Fibroblast of the aortic adventitia (primary cell): ENCODE measurements at places on chromosomes 6 and 20. TPM values are rescaled to one million over a fixed set of nuclear protein-coding genes. Genes with fewer than 3 reads are reported as not detected.

Gene AKAP12
- 196 and 349 TPM in 2 replicates for total RNA-seq

Gene SLC22A1
- 0.09 and 5.8 TPM in 2 replicates for total RNA-seq

Gene BACH2
- total RNA-seq, result 0.27 and 0.65 TPM in 2 replicates

Gene ADGRF5
- under 0.01 and 15.9 TPM in 2 replicates for total RNA-seq

Gene VSX1
- total RNA-seq, result not detected in 2 replicates

Gene ERVFRD-1
- total RNA-seq, result not detected in 2 replicates

Gene HUS1B
- total RNA-seq, result 0.45 and 0.65 TPM in 2 replicates

Gene KCNK15
- total RNA-seq, result 4.2 and 8.5 TPM in 2 replicates

Gene CST7
- total RNA-seq, result not detected in 2 replicates

Gene ZC2HC1B
- total RNA-seq, result not detected in 2 replicates

Gene RAMACL
- 2.4 and 2.5 TPM in 2 replicates for total RNA-seq

Gene TBXT
- not detected in 2 replicates for total RNA-seq
